ENCODE measurements at places on chromosomes 7 and 10.

GRCh38 chr7:42624471-42624870 is 287.4 kb downstream of the C7orf25 start:
- no peak for DNase-seq

GRCh38 chr7:85686401-85687181 is 499.7 kb upstream of the SEMA3D start:
- no peak for DNase-seq

- no peak for DNase-seq
Observed at GRCh38 chr7:136036336-136036735, 59.2 kb upstream of the MTPN start.

GRCh38 chr7:80273327-80273726 is 138.7 kb downstream of the GNAI1 start:
- DNase-seq, result no peak

DNA sequence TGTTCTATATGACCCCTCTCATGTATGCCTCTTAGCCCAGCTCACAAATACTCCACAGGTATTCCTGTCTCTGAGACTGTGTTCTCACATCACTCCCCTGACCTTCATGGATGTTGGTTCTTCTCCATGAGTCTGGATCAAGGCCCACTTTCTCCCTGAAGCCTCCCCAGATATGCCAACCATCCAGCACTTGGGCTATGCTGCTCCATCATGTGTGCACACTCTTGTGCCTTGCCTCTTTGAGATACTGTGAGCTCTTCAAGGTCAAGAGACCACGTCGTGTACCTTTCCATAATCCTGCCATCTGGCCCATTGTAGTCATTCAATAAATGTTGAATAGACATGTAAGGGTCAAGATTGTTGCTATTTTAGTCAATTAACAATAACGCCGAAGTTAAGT is 30.1 kb upstream of the TM9SF3 start:
- DNase-seq, result no peak

- no peak for DNase-seq
Observed at GRCh38 chr10:130023454-130024230, 59.6 kb upstream of the EBF3 start.

DNA sequence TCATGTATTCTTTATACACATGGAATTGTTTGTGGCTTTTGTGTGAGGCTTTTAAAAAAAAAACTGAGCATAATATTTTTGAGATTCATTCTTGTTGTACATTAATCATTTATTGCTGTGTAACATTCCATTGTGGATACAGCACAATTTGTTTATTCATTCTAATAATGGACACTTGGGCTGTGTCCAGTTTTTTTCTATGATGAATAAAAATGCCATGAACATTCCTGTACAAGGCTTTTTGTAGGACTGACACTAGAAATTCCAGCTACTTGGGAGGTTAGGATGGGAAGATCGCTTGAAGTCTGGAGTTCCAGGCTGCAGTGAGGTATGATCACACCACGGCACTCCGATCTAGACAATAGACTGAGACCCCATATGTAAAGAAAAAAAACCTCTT is 254.3 kb upstream of the CACNA2D1 start:
- DNase-seq, result no peak

- DNase-seq, result no peak
Observed at GRCh38 chr7:142299237-142299781, 41.5 kb upstream of the PRSS58 start.

DNA sequence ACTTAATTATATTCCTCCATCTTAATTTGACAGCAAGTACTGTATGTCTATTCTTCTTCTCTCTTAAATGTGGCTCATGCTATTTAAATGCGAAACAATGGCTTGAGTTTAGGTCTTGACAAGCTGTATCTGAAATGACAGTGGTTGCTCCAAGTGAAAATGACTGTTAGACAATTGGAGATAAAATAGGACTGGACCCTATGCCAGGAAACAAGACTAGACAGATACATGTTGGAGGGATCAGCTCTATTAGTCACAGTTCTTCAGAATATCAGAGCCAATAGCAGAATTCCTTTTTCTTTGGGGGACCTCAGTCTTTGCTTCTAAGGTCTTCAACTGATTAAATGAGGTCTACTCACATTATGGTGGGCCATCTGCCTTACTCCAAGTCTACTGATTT is 25.8 kb downstream of the KIAA1217 start:
- no peak for DNase-seq

- peak; percentile 0 for DNase-seq
Observed at GRCh38 chr10:27153845-27154193, 365 bp downstream of the YME1L1 start.

- no peak for DNase-seq
Observed at GRCh38 chr10:88765816-88766215, 6.0 kb downstream of the LIPN start.

DNA sequence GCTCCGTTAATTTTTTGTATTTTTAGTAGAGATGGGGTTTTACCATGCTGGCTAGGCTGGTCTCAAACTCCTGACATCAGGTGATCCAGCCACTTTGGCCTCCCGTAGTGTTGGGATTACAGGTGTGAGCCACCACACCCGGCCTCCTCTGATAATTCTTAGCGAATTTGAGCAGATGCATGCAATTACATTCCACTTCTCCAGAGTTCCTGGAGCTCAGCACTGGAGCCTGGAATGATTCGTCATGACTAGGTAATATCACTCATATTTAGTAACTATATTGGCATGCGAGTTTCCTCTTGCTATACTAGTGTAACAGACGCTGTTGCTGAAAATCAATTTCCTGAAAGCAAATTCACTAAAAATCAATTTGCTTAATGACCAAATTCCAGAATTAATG is 86.8 kb downstream of the MKX start:
- no peak for DNase-seq

- DNase-seq, result no peak
Observed at GRCh38 chr7:129865093-129865924, 87.5 kb downstream of the UBE2H start.

DNA sequence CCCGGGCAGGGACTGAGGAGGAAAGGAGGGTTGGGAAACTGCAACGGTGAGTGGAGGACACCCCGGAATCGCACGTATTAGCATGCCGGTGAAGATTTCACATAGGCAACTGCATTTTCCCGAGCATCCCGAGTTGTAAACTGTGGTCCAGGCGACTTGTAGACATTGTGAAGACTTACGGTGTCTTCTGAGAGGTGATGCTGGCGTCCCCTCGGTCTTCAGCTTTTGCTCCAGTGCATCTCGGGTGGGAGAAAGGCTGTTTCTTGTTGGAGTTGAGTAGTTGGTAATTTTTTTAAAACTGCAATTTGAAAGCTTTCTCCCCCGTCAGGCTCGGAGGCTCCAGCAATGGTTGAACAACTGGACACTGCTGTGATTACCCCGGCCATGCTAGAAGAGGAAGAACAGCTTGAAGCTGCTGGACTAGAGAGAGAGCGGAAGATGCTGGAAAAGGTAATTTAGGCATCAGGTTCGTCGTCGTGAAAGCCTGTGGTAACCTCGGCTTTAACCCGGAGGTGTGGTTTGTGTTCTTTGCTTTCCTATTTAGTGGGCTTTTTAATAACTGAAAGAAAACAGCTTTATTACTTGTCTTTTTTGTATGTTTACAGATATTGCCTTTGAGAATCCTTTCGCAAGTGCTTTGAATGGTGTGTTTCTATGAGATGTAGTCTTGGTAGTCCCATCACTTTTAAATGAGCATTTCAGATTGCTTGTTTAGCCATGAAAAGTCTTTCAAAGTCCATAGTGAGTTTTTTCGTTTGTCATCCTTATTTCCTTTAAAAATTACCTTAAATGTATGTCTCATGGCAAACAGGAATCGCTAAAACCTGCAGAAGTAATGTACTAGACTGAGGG is 687 bp downstream of the HELLS start:
- no peak for DNase-seq
